ENCODE measurements at places on chromosomes 11 and 22. TPM values are rescaled to one million over a fixed set of nuclear protein-coding genes. Genes with fewer than 3 reads are reported as not detected.

FAM111A gene
- 43.2 TPM for total RNA-seq

LIF gene
- 1.5 TPM for total RNA-seq

MPST gene
- 48.5 TPM for total RNA-seq

GRIA4 gene
- not detected for total RNA-seq

CTSF gene
- total RNA-seq: 15.4 TPM

SCGB1D2 gene
- total RNA-seq: not detected

OR51B4 gene
- not detected for total RNA-seq

SHANK2 gene
- 2.0 TPM for total RNA-seq

APOL5 gene
- total RNA-seq: not detected

TMEM135 gene
- 31.7 TPM for total RNA-seq

C22orf15 gene
- not detected for total RNA-seq

MAJIN gene
- not detected for total RNA-seq

VSTM5 gene
- 0.37 TPM for total RNA-seq

TRIM48 gene
- not detected for total RNA-seq

TLCD5 gene
- 7.2 TPM for total RNA-seq

HORMAD2 gene
- total RNA-seq: not detected

HEPN1 gene
- not detected for total RNA-seq

GLYATL2 gene
- total RNA-seq: 0.98 TPM

SLC5A4 gene
- under 0.01 TPM for total RNA-seq

APBB1 gene
- total RNA-seq: 27.6 TPM

SLC22A25 gene
- not detected for total RNA-seq

TNNT3 gene
- total RNA-seq: not detected

KIAA1671 gene
- total RNA-seq: 5.9 TPM

OR9G1 gene
- not detected for total RNA-seq

GSTT2B gene
- 8.5 TPM for total RNA-seq

TRIM6 gene
- 2.6 TPM for total RNA-seq

UPB1 gene
- not detected for total RNA-seq

TIMP3 gene
- total RNA-seq: 75.3 TPM

SAA2 gene
- not detected for total RNA-seq

MISFA gene
- 0.59 TPM for total RNA-seq

LYVE1 gene
- total RNA-seq: 0.37 TPM

VSIG10L2 gene
- total RNA-seq: not detected

TMEM138 gene
- 25.6 TPM for total RNA-seq

MRGPRD gene
- not detected for total RNA-seq

NLRP6 gene
- under 0.01 TPM for total RNA-seq

OR10D3 gene
- total RNA-seq: not detected

MS4A13 gene
- total RNA-seq: not detected

CD6 gene
- total RNA-seq: not detected

RIMBP3B gene
- total RNA-seq: under 0.01 TPM

PHF21A gene
- total RNA-seq: 14.5 TPM

ST14 gene
- under 0.01 TPM for total RNA-seq

C11orf42 gene
- total RNA-seq: not detected

AP1B1 gene
- total RNA-seq: 68.8 TPM

CBLIF gene
- total RNA-seq: not detected

C11orf87 gene
- total RNA-seq: not detected

HIRA gene
- 17.3 TPM for total RNA-seq

MUC5B gene
- total RNA-seq: not detected

ZW10 gene
- 19.5 TPM for total RNA-seq

ZNRF3 gene
- 5.9 TPM for total RNA-seq

MYBPC3 gene
- not detected for total RNA-seq

SPINDOC gene
- total RNA-seq: 16.4 TPM

PKNOX2 gene
- under 0.01 TPM for total RNA-seq

FBLN1 gene
- 199 TPM for total RNA-seq

OR52I2 gene
- total RNA-seq: not detected

RAB39A gene
- not detected for total RNA-seq

ACRV1 gene
- not detected for total RNA-seq

C22orf42 gene
- not detected for total RNA-seq

Data from subcutaneous preadipocyte (primary cell).